ENCODE measurements at places on chromosomes 7 and 10. TPM values are rescaled to one million over a fixed set of nuclear protein-coding genes. Genes with fewer than 3 reads are reported as not detected.

The AGAP3 gene
- 173 TPM for total RNA-seq

The C7orf57 gene
- total RNA-seq, result not detected

The NOD1 gene
- total RNA-seq, result 39.7 TPM

The CFAP43 gene
- not detected for total RNA-seq

The TAS2R41 gene
- total RNA-seq, result not detected

The ANKRD7 gene
- not detected for total RNA-seq

DNA sequence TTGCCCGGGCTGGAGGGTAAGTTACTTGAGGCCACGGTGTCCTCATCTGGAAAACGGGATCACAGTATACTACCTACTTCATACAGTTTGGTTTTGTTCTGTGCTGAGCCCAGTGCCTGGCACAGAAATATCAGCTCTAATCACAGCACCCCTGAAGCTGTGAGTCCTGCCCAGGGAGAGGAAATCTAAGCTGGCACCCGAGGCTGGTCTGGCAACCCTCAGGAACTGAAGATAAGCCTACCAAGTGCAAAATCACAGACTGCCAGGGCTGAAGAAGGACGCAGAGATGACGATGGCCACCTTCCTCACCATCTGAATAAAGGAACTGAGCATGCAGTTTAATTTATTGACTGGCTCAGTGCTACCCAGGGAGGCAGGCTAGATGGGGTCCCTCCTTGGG, 7.7 kb upstream of the TMEM120A start:
- DNase-seq, result no peak

DNA sequence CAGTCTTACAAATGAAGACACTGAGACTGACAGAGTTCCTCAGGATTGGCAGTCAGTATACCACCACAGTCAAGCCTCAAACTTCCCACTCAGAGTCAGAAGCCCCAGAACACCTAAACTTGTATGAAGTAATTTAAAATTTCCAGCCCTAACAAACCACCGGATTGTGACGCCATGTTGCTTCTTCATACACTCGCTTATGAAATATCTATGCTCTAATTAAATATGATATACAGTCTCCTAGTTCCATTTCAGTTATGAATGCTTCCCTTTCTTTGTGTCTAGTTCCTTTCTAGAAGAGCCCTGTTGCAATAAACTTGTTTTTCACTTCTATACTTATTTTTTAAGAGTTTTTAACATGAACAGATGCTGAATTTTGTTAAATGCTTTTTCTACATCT, 172.0 kb upstream of the NOBOX start:
- no peak for DNase-seq

DNA sequence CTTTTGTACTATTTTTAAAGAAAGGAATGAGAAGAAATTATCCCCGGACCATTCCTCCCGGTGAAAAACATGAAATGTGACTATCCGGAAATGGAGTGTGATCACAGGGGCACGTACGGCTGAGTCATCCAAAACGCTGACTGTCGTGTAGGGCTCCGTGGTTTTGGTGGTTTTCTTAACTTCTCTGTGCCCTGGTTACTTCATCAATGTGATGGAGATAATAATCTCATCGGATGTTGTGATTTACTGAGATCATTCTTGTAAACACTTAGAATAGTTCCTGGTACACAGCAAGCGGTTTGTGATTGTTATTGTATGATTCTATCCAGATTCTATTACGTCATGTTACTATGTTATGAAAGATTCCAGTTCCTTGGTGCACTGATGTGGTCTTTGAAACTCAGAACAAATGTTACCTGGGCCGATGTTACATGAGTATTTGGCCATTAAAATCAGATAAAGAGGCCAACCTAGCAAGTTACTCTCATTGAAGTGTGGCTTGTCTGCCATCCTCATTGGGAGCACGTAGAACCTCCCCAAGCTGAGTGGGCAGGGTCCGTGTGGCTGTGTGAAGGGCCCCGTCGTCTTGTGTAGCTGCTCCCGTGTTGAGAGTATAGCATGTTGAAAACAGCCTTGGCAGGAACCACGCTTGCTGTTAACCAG, 99.5 kb downstream of the CAMK1D start:
- DNase-seq, result peak; percentile 9

GRCh38 chr7:155508376-155509358, 37.7 kb downstream of the CNPY1 start:
- no peak for DNase-seq

GRCh38 chr10:35262436-35262835, 73.9 kb upstream of the CCNY start:
- DNase-seq, result no peak

GRCh38 chr10:34729619-34730018, 85.5 kb downstream of the PARD3 start:
- DNase-seq, result no peak

- peak; percentile 82 for DNase-seq
Observed at GRCh38 chr10:88880282-88881076, 434 bp downstream of the STAMBPL1 start.

DNA sequence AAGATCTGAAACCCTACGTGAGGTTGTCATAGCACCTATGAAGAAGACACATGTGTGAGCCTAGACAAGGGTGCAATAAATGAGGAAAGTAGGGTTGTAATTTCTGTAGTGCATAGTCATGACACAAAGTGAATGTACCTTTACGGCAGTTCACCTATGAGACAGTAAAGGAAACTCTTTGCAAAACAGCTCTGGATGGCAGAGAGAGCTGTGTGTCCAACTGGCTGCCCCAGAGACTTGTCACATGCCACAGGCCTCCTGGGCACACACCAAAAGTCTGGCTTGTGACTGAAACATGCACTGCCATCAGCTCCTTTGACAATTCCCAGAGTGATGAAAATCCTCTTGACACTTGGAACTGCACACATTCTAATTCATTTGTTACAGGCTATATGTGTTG, 90.7 kb upstream of the NAMPT start:
- DNase-seq, result no peak

GRCh38 chr10:86292462-86293395, 73.9 kb downstream of the GRID1 start:
- no peak for DNase-seq

DNA sequence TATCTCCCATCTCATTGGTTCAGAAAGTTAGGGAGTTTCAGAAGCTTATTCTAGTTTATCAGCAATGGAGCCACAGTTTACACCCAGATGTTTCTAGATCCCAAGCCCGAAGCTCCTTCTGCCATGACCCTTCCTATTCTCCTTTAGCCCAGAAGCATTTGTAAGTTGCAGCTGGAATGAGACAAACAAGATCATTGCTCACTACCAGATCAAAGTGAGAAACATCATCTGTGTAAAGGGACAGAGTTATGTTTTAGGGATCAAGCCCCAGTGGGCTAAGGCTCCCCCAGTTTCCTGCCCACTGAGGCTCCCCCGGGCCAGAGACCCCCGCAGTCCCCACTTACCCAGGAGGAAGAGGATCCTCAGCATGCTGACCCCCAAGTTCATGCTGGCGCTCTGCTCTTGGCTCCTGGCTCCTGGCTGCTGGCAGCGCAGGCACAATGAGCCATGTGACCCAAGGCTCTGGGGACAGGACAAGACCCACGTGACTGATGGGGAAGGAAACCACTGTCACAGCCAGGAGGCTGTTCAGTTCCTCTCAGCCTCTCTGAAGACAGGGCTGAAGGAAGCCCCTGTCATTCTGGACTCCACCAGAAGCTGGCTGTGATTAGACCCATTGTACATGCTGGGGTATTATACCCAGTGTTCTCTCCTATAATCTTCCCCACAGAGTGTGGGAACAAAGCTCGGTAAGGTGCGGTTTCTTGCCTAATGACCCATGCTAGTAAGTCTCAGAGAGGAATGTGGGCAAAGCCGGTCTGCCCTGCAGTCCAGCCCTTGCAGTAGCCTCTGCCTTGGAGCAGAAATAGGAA, at the start of gene TMEM273:
TSS of gene TMEM273 (minus strand) at position 442 of the 812 bp plus-strand sequence. CDS start at position 387, 55 bp downstream.
- peak; percentile 32 for DNase-seq

GRCh38 chr10:61346796-61347413, 106.3 kb downstream of the TMEM26 start:
- no peak for DNase-seq
